ENCODE measurements at places on chromosomes 13 and 19. TPM values are rescaled to one million over a fixed set of nuclear protein-coding genes. Genes with fewer than 3 reads are reported as not detected.

Gene CCDC70
- total RNA-seq = not detected

Gene PRKCSH
- 228 TPM for total RNA-seq

Gene CADM4
- total RNA-seq = 142 TPM

Gene GPR183
- total RNA-seq = 0.54 TPM

Gene THSD8
- total RNA-seq = not detected

Gene PNMA8A
- total RNA-seq = 155 TPM

Gene ACTMAP
- 5.6 TPM for total RNA-seq

Gene KLK14
- total RNA-seq = 0.97 TPM

Gene ZNF726
- total RNA-seq = 4.0 TPM

Gene ICAM5
- total RNA-seq = 36.2 TPM

Gene HAUS5
- 12.1 TPM for total RNA-seq

Gene EXOC3L2
- total RNA-seq = not detected

Gene PLK5
- total RNA-seq = 3.8 TPM

Gene F10
- total RNA-seq = 0.58 TPM

Gene CCDC169
- 2.5 TPM for total RNA-seq

Gene LRRC4B
- 165 TPM for total RNA-seq

Gene ATXN8OS
- not detected for total RNA-seq

Gene MBD3L2
- not detected for total RNA-seq

All from dorsolateral prefrontal cortex (tissue), 122 donors.